Right renal pelvis (tissue), 4 donors: ENCODE measurements at places on chromosomes 7 and 10. TPM values are rescaled to one million over a fixed set of nuclear protein-coding genes. Genes with fewer than 3 reads are reported as not detected.

Gene HOXA13
- 0.06 TPM for polyA plus RNA-seq

- no peak for DNase-seq
These were observed 27.9 kb downstream of the ZC3HAV1 start for GRCh38 chr7:139081584-139081983.

GRCh38 chr7:17523813-17524739 lies 225.6 kb downstream of the AHR start:
- DNase-seq = no peak

DNA sequence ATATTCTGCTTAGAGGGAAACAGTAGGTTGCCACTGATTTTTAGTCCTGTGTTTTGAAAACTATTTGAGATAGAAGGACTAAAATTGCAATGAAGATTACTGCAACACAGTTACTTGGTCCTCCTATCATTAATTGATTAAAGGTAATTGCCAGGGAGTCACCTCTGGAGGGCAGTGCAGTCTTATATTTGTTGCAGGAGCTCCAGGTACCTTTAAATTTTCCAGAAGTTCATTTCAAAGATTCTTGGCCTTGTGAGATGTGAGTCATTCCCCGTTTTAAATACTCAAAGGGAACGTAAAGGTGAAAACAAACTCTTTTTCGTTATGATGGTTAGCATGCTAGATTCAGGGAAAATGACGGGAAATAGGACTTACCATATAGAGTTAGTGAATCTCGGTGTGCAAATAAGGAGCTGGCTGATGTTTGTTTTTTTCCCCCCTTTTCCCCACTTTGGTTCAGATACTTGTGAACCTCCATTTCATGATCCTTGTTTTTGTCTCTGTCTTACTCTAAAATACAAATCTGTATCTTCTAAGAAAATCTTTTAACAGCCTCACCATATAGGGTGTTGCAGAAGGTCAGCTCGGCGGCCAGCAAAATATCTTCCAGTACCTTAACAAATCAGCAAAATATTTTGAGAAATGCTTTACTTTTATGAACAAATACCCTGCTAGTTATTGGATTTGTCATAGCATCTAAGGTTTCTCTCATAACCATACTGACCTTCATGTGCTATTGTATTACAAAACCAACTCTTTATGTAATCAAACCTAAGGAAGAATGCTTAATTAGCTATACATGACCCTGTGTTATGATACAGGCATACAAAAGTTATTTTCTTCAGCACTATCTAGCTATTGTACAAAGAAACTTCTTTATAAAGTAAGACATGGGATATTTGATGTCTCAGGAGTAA lies 143.0 kb upstream of the HDAC9 start:
- DNase-seq = no peak

GRCh38 chr10:3959370-3960325 lies 174.6 kb upstream of the KLF6 start:
- DNase-seq = no peak

GRCh38 chr10:60099998-60100747 lies 193.8 kb upstream of the CCDC6 start:
- peak; percentile 53 for DNase-seq

- no peak for DNase-seq
These were observed 71.7 kb downstream of the LYZL2 start for GRCh38 chr10:30557884-30558283.

- no peak for DNase-seq
These were observed 125.3 kb upstream of the AMPH start for GRCh38 chr7:38756521-38756920.

Gene MRLN
- 1.0 TPM for polyA plus RNA-seq

Gene CCM2
- 25.6 TPM for polyA plus RNA-seq

DNA sequence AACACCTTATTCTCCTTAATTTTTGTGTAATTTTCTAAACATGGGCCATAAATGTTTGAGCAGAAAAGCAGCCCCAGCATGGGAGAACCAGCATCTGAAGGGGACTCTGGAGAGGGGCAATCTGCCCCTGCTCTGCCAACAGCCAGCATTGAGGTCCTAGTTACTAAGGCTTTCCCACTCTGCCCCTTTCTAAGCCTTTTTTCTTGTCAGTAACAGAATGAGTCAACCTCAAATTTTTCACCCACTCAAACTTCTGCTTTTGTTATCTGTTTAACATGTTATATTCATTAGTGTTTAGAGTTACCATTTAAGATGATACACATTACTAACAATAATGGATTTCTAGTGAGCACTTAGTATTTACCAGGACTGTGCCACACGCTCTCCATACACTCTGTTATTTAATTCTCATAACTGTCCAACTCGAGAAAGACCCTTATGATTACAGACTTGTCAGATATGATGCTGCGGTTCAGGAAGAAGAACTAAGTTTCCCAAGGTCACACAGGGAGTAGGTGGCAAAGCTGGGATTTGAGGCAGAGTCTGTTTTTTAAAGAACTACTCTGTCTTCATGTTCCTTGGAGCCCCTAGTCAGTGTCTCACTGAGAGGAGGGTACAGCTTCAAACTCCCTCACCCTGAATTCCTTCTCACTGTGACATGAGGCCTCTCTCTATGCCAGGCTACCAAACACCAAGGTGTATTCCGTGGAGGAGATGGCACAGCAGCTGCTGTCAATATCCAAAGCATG lies 19.9 kb upstream of the GPAM start:
- DNase-seq = no peak

Gene PKD1L1
- polyA plus RNA-seq = 0.13 TPM

Gene CCZ1
- polyA plus RNA-seq = 96.3 TPM

DNA sequence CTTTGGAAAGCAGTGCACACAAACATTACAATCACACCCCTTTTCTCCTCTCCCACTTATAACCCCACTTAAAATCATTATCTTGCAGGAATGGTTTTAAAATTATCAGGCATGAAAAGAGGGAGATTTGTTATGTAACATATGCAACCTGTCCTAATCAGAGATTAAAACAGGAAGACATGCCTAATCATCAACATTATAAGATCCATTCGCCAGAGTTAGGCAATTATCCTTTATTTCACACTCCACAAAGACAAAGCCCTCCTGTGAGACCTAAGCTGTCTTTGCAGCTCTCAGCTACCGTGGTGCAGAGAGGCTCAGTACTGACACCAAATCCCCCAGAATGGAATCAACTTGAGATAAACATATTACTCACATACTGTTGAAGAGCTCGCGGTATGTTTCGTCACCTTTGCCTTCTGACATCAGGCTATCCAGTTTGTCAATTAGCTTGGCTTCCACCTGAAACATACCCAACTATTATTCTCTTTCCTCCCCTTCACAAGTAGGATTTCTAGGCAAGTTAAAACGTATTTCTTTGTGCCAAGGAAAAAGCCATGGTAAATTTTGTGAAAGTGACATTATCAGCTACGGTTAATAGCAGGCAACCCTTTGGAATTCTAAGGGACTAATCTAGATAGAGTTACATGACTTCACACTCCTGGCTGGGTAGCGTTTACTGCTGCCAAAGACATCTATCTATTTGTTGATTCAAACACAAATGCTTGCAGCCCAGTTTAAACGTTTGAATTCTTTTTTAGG lies 226.2 kb upstream of the IMMP2L start:
- no peak for DNase-seq

DNA sequence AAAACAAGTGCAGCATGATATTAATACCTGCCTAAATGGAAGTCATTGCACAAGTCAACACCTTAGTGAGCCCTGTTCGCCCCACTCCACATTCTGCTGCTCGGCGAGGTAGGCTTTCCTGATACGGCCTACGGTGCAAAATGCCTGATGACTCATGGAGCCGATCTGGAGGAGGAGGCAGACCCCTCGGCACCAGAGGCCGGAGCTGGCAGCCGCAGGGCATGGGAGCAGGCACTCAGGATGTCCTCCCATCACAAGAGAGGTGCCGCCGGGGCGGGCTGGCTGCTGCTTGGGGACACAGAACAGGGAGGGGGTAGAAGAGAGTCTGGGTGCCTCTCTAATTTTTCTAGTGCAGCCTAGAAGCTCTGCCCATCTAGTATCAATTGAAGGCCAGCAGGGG lies 418.5 kb upstream of the MGMT start:
- no peak for DNase-seq

- no peak for DNase-seq
These were observed 1019.6 kb upstream of the SORCS1 start for GRCh38 chr10:108184114-108184513.

Gene LDB3
- polyA plus RNA-seq = 0.96 TPM

- DNase-seq = no peak
These were observed 26.2 kb upstream of the SLF2 start for GRCh38 chr10:100886521-100886920.

DNA sequence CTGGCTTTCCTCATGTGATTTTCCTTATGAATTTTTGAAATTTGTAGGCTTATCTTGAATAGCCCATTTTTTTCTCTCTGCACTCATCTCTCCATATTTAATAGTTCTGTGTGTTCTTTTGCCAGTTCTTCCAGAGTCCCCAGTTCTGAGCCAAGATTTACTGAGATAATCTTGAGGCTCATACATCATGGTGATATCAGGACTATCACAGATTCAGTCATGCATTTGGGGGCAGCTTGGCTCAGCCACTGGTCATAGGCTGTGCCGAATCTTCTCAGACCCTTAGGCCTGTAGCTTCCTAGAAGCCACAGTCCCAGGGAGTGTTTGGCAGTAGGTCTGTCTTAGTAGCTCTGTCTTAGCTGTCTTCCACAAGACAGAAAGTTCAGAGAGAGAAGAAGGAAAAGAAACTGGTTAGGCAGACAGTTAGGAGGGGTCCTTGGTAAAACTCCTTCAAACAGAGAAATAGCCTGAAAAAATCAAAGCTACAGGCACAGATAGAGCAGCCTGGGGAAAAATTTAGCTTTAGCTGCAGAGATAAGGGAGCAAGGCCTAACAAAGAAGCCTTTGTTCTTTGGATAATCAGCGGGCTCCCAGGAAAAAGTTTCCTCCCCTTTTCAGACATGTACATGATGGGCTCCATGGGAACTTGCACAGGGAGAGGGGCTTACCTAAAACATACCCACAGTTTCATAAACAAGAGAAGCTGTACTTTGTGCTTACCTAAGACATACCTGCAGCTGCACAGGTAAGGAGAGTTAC lies 29.1 kb downstream of the FAS start:
- no peak for DNase-seq
